Ureter (tissue), 1 donor: ENCODE measurements at places on chromosomes 11 and 22. TPM values are rescaled to one million over a fixed set of nuclear protein-coding genes. Genes with fewer than 3 reads are reported as not detected.

Gene RAG1
- 1.1 TPM for total RNA-seq

Gene BCO2
- total RNA-seq, result 8.7 TPM

Gene SMIM35
- 0.13 TPM for total RNA-seq

Gene UBQLN3
- total RNA-seq, result 0.70 TPM
